Smooth muscle cell of the coronary artery (primary cell): ENCODE measurements at places on chromosomes 16 and 17. TPM values are rescaled to one million over a fixed set of nuclear protein-coding genes. Genes with fewer than 3 reads are reported as not detected.

The ETV4 gene
- total RNA-seq: 0.23 and 2.9 TPM in 2 replicates

The NKD1 gene
- under 0.01 and 0.12 TPM in 2 replicates for total RNA-seq

The GPR139 gene
- not detected in 2 replicates for total RNA-seq

The PRSS33 gene
- total RNA-seq: not detected in 2 replicates

The MYH1 gene
- total RNA-seq: not detected in 2 replicates

The VTN gene
- 0.35 and 1.9 TPM in 2 replicates for total RNA-seq

The KCNJ12 gene
- under 0.01 and 24.8 TPM in 2 replicates for total RNA-seq

The DUS1L gene
- 44.9 and 48.1 TPM in 2 replicates for total RNA-seq

The SLC22A31 gene
- 0.47 and 0.53 TPM in 2 replicates for total RNA-seq

The SOST gene
- 115 TPM in 1 of 2 replicates, not detected in the other for total RNA-seq

The TNFSF13 gene
- 0.59 and 1.1 TPM in 2 replicates for total RNA-seq

The BIRC5 gene
- 2.7 and 28.2 TPM in 2 replicates for total RNA-seq

The SENP3 gene
- total RNA-seq: 45.4 and 76.6 TPM in 2 replicates

The SGCA gene
- 1.8 and 8.4 TPM in 2 replicates for total RNA-seq

The PER1 gene
- 2.5 and 4.8 TPM in 2 replicates for total RNA-seq

The PRSS53 gene
- total RNA-seq: 1.2 and 1.5 TPM in 2 replicates

The CCDC144A gene
- 2.3 and 12.0 TPM in 2 replicates for total RNA-seq

The SMIM36 gene
- not detected in 2 replicates for total RNA-seq

The NEK8 gene
- 5.3 and 8.4 TPM in 2 replicates for total RNA-seq

The DRC3 gene
- total RNA-seq: 0.83 and 3.0 TPM in 2 replicates

The SLC5A11 gene
- total RNA-seq: not detected in 2 replicates

The TK1 gene
- total RNA-seq: 1.5 and 43.4 TPM in 2 replicates
